CD8-positive, alpha-beta memory T cell (primary cell): ENCODE measurements at places on chromosomes 5 and 9. TPM values are rescaled to one million over a fixed set of nuclear protein-coding genes. Genes with fewer than 3 reads are reported as not detected.

DNA sequence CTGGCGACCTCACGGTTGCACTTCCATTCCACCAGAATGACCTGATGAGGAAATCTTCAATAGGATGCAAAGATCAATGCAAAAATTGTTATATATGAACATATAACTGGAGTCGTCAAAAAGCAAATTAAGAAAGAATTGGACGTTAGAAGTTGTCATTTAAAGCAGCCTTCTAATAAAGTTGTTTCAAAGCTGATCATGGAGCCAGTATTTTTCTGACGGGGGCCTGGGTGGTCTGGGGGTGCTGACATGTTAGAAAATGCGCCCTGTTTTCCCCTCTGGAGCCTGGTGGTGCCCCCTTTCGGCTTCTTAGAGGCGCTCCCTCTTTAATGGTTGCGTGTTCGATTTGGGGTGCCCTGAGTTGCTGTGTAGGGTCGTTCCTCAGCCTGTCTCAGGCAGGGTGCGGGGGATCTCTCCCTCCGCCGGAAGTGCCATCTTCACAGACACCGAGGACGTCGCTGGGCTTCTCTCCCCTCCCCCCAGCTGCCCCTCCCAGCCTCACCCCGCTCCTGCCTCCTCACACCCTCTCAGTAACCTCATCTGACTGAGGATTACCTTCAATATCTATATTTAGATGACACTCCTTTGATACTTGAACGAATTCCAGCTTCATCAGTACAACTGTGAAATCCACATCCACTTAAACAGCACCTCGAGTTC lies 18.3 kb downstream of the PTGES2 start:
- DNase-seq: no peak
- no peaks in the 10 kb centered on the region for H3K27me3 ChIP-seq
- peaks cover 14% of the 10 kb centered on the region for H3K4me1 ChIP-seq

DNA sequence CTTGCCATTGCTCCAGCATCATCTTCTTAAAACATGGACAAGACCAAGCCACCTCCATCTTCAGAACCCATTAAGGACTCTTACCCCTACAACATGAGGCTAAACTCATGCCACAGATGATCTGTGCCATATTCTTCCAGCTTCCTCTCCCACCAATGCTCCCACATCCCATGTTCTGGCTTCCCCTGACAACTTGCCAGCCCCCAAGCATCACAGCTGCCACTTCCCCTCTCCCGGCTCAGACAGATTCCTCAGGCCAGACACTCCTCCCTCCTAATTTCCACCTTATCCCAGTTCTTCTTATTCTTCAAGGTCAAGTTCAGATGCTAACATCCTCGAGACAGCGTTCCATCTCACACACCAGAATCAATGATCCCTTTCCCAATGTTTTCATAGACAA lies 57.8 kb downstream of the ANKH start:
- no peak overlapping the region for H3K27ac ChIP-seq
- DNase-seq: no peak
- H3K36me3 ChIP-seq: no peaks in the 10 kb centered on the region
- H3K27me3 ChIP-seq: no peaks in the 10 kb centered on the region

DNA sequence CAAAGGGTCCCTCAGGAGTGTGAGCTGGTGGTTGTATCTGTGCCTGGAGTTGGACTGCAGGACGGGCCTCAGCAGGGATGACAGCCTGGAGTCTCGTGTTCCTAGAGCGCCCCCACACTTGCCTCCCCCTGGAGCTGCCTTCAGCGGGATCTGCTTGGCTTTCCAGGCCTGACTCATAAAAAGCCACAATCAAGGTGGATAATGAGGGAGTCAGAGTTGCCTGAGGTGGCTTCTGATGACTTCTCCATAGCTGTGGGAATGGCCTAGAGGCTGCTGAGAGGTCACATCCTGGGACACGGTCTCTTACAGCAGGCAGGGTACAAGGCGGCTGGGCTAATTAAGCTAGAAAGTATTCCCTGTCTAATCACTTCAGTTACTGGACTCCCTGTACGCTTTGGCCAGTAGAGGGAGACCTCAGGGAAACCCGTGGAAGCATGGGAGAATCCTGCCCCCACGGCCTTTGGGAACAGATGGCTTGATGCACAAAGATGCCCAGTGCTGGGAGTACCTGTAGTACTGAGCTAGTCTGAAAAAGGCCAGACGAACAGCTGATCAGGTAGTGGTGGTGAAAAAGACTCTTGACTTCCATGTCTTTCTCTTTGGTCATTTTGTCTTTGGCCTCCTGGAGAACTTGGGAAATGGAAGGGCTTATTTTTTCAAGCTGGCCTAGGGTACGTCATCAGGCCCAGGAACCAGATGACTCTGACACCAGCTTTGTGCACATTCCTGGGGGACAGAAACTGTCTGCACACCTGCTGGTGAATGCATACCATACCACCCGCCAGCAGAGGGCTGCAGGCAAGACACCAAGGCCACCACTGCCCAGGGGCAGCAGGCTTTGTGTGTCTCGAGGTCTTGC lies 16.1 kb upstream of the FRRS1L start:
- H3K4me3 ChIP-seq: no peak overlapping the region
- no peaks in the 10 kb centered on the region for H3K36me3 ChIP-seq
- no peak overlapping the region for H3K27ac ChIP-seq
- peaks cover 7% of the 10 kb centered on the region for H3K4me1 ChIP-seq

DNA sequence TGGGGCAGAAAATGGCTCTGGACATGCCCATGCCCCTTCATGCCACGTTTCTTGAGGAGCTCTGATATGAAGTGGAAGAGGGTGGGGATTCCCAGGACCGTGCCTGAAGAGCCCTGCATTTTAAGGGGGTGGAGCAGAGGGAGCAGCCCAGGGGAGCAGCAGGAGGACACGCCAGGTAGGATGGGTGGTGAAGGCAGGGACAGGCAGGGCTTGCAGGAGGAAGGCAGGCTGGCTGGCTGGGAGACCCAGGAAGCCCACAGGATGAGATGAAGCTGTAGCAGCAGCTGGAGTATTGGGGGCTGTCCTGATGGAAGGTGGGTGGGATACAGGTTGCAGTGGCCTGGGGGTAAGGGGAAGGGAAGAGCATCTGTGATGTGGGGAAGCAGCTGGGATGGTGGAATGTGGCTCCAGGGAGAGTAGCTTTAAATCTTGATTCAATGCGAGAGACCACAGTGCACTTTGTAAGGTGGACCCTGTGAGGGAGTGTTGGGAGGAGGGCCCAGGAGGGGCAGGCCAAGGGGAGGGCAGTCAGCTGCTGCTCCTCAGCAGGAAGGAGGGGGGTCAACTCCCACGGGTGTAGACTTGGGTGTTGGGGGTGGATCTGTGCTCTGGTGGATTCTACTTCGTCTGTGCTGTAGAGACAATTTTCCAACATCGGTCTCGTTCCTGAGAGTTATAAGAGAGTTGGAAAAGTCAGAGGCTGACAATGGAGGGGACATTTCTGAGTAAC lies 242.6 kb upstream of the IRX4 start:
- no peaks in the 10 kb centered on the region for H3K27me3 ChIP-seq

DNA sequence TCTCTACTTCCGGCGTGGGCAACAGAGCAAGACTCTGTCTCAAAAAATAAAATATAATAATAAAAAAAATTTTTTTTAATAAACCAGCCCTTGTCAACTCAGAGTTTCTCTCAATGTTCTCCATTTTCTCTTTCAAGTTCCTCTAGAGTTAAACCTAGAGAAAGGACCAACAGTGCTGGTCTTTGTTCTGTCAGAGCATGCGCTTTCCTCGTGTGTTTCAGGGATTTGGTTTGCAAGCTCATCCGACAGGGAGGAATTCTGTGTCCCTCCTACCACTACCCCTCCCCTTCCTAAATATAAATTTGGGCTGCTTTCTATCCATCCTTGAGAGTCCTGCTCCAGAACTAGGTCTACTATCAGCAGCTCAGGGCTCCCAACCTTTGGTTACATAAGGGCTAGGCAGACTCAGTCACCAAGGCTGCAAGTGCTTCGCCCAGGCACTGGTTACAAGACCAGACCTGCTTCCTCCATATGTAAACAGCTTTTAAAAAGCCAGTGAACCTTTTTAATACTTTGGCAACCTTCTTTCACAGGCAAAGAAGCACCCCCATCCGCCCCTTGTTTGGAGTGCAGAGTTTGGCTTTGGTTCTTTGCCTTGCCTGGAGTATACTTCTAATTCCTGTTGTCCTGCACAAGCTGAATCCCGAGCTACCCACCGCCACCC lies 13.5 kb downstream of the SETX start:
- DNase-seq: no peak
- H3K27me3 ChIP-seq: no peaks in the 10 kb centered on the region
- H3K4me1 ChIP-seq: peaks cover 5% of the 10 kb centered on the region

- no peak overlapping the region for H3K27ac ChIP-seq
- no peak for DNase-seq
- no peak overlapping the region for H3K4me3 ChIP-seq
- H3K27me3 ChIP-seq: no peaks in the 10 kb centered on the region
- no peaks in the 10 kb centered on the region for H3K4me1 ChIP-seq
These were observed 83.4 kb downstream of the PHF2 start for GRCh38 chr9:93659837-93660177.

HAVCR2 gene
- total RNA-seq: 6.6 TPM

SLC4A9 gene
- total RNA-seq: not detected

SOWAHA gene
- total RNA-seq: 0.07 TPM

FOXD4L4 gene
- 0.27 TPM for total RNA-seq
